Stimulated activated CD4-positive, alpha-beta T cell treated with anti-CD3 and anti-CD28 coated beads, Interleukin-1b, Interleukin-23, amount 100 ng/mL, for 48 hours (primary cell): ENCODE measurements at places on chromosomes 11 and 22.
A peak's percentile ranks its signal among the peaks of the same experiment; 100 is the strongest.

DNA sequence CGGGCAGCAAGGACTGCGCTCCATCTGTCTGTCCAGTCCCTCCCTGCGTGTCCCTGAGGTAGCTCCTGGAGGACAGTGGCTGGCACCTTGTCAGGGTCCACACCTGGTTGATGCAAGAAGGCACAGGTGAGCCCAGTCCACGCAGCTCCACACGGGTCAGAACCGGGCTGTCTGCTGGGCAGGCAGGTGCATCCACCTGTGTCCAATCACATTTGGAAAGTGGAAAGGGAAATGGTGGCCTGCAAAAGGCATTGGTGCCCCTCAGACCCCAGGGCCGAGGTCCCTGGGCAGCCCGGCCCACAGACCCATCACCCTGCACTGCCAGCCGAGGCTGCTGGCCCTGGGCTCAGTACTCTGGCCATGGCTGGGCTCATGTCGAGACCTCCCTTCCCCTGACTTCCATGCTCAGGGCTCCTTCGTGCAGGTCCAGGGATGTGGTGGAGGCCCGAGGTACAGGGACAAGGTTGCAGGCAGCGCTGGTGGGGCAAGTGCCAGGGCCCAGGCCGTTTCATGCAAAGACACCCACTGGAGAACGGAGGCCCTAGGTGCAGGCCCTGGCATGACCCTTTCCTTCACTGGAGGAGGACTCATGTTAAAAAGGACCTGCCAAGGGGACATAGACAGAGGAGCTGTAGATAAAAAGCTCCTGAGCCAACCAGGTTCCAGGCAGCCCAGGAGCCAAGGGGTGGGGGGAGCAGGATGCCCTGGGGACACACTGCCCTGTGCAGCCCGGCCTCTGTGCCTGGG lies 38.9 kb upstream of the TH start:
- no peak for DNase-seq

DNA sequence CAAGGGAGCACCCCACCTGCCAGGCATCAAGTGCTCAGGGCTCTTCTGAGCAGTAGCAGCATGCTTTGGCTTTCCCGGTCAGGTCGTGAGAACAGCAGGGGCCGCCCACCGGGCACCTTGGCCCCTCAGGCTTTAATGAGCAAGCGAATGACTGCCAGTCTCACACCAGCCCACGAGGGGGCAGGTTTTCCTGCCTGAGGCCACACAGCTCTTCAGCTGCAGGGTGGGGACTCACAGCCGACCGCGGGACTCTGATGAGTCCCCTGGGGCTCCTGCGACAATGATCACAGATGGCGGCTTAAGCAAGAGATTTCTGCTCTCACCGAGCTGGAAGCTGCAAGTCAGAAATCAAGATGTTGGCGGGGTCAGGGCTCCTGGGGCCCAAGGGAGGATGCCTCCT lies 14.3 kb upstream of the FGF19 start:
- peak; percentile 16 for DNase-seq

DNA sequence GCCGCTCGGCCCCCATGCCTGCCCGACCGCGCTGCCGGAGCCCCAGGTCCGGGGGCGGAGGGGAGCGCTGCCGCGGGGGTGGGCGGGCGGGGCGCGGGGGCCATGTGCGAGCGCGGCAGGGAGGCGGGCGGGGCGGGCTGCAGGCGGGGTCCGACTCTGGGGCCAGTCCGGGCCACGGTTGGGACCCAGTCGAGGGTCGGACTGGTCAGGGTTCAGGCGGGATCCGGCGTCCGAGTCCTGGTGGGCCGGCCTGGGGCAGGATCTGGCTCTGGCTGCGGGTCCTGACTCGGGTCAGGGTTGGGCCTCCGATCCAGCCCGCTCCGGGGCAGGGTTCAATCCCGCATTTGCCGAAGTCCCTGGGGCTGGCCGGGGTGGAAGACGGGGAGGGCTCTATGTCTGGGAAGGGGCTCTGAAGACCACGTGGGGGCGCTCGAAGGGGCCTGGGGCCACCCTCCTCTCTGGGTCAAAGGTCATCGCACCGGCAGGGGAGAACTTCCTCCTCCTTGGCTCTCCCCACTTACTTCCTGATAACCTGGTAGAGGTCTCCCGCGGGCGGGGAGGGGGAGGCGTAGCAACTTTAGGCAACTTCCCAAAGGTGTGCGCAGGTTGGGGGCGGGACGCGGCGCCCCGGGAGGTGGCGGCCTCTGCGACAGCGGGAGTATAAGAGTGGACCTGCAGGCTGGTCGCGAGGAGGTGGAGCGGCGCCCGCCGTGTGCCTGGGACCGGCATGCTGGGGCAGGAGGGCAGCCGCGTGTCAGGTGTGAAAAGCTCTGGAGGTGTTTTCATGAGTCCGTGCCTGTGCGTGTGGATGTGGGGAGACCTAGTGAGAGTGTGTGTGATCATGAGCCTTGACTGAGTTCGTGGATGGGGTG lies 603 bp downstream of the ESRRA start:
- peak; percentile 74 for DNase-seq

GRCh38 chr22:24507716-24508115 lies 12.6 kb downstream of the UPB1 start:
- DNase-seq, result no peak

- DNase-seq, result no peak
Observed at GRCh38 chr11:7677796-7678201, 4.5 kb upstream of the CYB5R2 start.

GRCh38 chr22:44098021-44098739 lies 74.1 kb downstream of the PARVB start:
- DNase-seq, result no peak

- no peak for DNase-seq
Observed at GRCh38 chr11:37184326-37184725, 586.3 kb upstream of the RAG2 start.
